Activated CD4-positive, CD25-positive, alpha-beta regulatory T cell treated with anti-CD3 and anti-CD28 coated beads, Interleukin-2, amount 50 U/mL, for 16 hours (primary cell): ENCODE measurements at places on chromosomes 13 and 19.

- no peak for DNase-seq
Observed at GRCh38 chr19:34499155-34499834, 17.7 kb downstream of the WTIP start.

- no peak for DNase-seq
Observed at GRCh38 chr19:48659768-48660167, 13.0 kb downstream of the NTN5 start.

- no peak for DNase-seq
Observed at GRCh38 chr13:79936368-79937136, 404.4 kb downstream of the SPRY2 start.

GRCh38 chr13:82698941-82699340, 1183.3 kb downstream of the SLITRK1 start:
- no peak for DNase-seq

- DNase-seq, result no peak
Observed at GRCh38 chr13:74743992-74744391, 609.8 kb upstream of the KLF12 start.
